ENCODE measurements at places on chromosomes 3 and 15. TPM values are rescaled to one million over a fixed set of nuclear protein-coding genes. Genes with fewer than 3 reads are reported as not detected.
A peak's percentile ranks its signal among the peaks of the same experiment; 100 is the strongest.

GRCh38 chr3:185717627-185718402 lies 107.0 kb downstream of the IGF2BP2 start:
- no peak for DNase-seq

GRCh38 chr15:68488290-68488689 lies 56.3 kb upstream of the ITGA11 start:
- no peak for DNase-seq

GRCh38 chr15:70170096-70170699 lies 72.5 kb upstream of the TLE3 start:
- no peak for DNase-seq

- peak; percentile 4 for DNase-seq
These were observed 62.9 kb downstream of the FBN1 start for GRCh38 chr15:48582452-48583247.

DNA sequence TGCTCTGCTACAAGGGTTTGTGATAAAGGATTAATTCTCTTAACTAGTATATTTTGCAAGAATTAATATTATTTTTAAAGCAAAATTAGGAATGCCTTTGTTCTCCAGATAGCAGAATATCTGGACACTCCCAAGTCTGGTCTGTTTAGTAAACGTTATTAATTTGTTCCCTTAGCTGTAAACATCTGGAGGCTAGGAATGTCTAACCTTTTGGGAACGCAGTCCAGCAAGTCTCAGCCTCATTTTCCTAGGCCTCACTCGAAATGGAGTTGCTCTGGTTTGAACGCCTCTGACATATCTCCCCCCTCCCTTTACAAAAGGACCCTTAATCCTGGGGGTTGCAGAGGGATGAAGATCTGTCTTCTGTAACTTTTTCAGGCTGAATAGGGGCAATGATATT lies 59.3 kb upstream of the WNT7A start:
- no peak for DNase-seq

- no peak for DNase-seq
These were observed 129.9 kb upstream of the SAMMSON start for GRCh38 chr3:69869643-69870042.

DNA sequence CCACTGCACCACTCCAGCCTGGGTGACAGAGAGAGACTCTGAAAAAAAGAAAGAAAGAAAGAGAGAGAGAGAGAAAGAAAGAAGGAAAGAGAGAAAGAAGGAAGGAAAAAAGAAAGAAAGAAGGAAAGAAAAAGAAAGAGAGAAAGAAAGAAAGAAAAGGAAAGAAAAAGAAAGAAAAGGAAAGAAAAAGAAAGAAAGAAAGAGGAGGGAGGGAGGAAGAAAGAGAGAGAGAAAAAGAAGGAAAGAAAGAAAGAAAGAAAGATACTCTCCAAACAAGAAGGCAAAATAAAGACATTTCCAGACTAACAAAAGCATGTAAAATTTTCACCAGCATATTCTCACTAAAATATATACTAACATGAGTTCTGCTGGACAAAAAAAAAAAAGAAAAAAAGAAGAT lies 228.7 kb downstream of the DPH6 start:
- DNase-seq, result no peak

DNA sequence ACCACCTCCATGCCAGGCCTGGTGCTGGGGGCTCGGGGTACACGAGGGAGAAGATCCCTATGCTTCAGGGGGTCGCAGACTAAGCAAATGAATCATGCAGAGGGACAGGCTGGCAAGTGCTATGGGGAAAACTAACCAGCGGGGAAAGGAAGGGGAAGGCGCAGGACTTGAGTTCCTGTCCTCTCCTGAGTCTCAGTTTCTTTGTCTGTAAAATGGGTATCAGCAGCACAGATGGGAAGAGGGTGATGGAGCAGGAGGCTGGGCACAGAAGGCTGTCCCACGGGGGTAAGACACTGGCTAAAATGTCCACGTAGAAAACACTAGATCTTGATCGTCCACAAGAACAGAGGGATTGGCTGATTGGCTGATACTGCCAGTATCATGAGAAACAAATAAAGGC lies 39.8 kb downstream of the RGMA start:
- no peak for DNase-seq

DNA sequence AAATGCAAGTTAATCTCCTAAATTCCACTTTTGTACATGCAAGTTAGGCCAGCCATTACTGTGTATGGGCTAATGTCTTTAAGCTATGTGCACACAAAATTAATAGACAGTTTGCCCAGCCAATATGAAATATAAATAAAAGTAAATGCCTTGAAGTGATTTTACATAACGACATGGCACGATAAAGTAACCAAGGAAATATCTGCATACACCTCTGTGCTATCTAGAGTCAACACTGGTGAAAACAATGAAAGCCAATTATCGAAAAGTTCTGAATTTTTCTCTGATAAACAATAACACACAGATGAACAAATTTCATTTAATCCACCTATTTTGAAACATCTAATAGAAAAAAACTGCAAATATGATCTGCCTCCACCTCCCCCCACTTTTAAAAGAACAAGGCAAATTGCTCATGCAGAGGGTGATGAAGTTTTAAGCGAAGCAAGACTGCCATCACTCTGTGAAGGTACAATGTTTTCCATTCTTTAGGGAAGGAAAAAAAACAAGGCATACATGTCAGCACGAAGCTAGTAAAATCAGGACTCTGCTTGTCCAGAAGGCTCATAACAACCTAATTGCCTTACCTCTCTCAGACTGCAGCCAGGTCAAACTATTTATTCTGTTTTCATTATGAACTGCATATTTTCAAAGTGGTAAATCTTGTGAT lies 317.7 kb downstream of the MECOM start:
- no peak for DNase-seq

Gene CEP152
- total RNA-seq, result 9.6 TPM

Gene SYNPR
- not detected for total RNA-seq

Gene PPP1R14D
- not detected for total RNA-seq

Gene DUOXA2
- not detected for total RNA-seq
